CD4-positive, alpha-beta T cell (primary cell): ENCODE measurements at places on chromosomes 5 and 9.

DNA sequence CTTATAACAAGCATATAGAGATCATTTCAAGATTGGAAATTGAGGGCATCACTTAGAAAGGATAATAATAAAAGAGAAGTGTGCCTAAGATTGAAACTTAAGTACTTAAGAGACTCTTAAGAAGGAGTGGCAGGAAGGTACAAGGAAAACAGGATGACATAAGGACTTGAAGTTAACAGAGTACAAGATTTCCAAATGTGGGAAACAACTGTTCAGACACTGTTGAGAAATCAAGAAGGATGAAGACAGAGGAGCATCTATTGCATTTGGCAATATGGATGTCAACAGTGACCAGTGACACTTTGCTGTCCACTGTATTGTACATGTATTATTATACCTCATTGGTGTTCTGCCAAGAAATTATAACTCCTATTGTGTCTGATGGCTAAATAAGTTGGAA lies 157.8 kb upstream of the PTGER4 start:
- no peak for DNase-seq

DNA sequence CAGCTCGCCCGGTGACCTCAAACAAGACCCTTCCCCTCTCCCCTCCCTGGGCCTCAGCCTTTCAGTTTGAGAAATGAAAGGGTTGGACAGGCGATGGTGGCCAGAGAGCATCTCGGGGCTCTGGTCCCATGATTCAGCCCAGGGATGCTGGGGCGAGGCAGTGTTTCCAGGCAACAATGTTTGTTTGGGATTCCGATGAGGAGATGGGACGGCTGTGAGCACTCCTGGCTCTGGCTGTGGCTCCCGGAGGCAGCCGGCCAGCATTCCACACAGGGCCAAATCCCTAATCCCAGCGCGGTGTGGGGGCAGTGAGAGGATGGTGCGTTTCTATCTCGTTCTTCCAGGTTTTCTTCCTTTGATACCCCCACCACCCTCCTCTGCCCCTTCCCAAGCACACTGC lies 66.0 kb downstream of the HMCN2 start:
- no peak for DNase-seq

DNA sequence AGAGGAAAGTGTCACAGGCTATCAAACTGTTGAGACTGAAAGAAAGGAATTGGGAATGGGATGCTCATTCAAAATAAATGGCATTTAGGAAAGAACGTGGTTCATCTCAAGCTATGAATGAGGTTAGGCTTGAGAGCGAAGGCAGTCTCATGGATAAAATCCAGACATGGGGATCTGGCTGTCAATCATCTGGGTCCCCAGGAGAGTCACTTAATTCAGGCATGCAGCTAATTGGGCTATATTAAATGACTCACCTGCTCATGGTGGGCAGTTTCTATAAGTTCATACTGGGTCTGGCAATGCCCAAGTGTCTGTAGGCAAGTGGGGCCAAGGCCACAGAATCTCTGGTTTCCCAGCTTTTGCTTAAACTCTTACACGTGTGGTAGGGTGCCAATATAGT lies 286.5 kb upstream of the SEMA6A start:
- no peak for DNase-seq

DNA sequence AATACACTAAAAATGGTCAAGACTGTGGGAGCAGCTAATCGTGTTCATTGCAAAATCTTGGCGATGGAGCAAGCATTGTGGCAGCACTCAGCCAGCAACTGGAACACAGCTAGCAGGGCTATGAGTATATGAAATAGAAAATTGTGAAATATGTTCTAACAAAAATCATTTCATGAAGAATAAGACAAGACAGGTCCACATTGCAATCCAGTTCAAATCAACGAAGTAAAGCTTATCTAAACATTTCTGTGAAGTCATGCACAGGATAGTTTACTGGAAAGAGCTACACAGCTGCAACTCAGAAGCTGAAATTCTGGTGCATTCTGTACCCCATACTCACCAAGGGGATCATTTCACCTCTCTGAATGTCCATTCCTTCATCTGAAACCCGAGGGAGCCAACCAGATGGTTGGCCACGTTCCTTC lies 5.3 kb upstream of the NFIL3 start:
- DNase-seq: no peak

DNA sequence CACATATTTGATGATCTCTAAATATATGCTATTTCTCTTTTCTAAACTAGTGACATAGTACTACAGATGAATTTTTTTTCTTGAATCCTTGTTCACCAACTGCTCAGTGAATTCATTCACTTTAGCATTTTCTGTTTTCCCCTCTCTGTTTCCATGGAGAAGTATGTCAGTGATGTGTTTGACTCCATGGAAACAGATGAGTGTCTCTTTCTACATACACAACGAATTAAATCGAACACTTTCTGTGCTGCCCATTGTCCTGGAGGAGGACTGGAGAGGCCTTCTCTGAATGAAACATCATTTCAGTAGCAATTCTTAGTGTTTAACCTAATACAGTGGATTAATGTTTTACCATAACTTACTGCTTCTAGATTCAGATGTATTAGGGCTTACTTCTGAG lies 9.5 kb downstream of the INVS start:
- no peak for DNase-seq

GRCh38 chr9:35917261-35917660 lies 8.0 kb downstream of the SPAAR start:
- no peak for DNase-seq

DNA sequence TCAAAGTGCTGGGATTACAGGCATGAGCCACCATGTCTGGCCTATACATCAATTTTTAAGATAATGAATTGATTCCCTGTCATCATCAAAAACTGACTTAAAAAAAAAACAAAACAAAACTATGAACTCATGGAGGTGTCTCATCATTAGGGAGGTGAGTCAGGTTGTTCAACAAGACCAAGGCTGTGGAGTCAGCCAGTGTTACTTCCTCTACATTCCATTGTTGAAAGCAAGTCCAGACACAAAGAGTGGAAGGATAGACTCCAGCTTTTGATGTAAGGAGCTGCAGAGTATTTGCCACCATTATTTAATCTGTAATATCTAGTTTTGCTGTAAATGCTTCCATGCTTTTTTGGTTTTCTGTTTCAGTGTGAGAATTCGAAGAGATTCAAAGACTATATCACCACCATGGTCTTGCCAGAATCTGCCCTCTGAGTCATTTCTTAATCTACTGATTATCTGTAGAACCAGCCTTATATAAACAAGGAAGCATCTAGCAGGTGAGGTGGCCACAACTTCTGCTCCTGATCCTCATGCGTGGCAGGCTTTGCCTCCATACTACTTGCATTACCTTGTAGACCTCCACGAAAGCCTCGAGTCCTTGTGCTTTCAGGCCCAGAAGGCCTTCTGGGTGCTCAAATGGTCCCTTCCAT lies 156.1 kb downstream of the FGF1 start:
- no peak for DNase-seq

GRCh38 chr5:135887881-135888614 lies 7.6 kb downstream of the IL9 start:
- DNase-seq: no peak

DNA sequence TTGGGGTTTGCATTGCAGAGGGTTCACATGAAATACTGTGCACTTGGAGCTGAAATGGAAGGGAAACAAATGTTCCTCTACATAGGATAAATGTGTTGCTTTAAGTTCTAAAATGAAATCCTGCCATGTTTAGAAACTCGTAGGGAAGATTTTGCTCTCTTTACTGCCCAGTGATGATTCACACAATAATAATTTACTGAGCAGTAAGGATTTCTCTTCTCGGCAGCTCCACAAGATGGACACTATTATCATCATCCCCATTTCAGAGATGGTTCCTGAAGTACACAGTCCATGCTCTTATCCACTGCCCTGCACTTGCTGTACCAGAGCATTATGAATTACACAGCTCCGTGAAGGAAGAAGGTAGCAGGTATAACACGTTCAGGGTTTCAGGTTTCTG lies 4.1 kb downstream of the HACD4 start:
- no peak for DNase-seq

DNA sequence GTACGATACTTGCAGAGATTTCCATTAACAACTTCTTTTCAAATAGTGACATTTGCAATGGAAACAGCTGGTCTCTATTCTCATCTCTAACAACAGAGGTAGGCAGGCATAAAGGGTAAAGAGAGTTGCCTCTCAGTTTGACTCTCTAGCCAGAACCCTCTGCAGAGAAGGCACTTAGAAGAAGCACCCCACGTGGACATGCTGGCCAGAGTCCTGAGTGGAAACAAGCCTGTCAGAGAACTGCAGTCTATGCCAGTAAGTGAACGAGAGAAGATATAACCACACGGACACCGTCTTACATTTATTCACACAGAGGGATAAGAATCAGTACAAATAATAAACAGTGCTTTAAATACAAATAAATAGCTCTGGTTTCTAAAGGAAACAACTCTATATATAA lies 11.0 kb upstream of the LHX6 start:
- no peak for DNase-seq

- DNase-seq: no peak
Measured at GRCh38 chr9:79976257-79977073, 404.7 kb downstream of the TLE4 start.

DNA sequence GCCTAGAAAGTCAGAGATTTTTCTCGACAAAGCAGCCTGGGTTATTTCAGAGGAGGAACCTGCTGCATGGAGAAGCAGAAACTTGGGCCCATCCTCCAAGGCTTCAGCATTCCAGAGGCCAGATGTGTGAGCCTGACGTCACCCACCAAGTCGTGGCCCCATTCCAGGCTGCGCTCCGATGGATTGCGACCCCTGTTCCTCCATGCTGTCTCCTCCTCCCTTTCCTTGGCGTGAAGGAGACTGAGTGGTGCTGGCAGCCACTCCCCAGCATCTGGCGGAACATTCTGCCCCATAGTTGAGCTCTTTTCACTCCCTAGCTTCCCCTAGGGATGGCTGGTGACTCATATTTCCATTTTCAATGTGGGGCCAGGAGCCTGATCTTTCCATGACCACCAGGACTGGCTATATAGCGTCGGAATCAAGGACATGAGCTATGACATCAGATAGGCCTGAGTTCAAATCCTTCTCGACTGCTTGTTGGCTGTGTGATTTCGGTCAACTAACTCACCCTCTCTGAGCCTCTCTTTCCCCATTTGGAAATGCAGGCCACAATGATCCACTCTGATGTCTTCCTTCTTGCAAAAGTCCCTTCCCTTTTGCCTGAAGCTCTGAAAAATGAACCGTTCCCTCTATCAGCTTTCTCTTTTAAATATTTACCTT lies 24.5 kb upstream of the DUSP1 start:
- DNase-seq: no peak

DNA sequence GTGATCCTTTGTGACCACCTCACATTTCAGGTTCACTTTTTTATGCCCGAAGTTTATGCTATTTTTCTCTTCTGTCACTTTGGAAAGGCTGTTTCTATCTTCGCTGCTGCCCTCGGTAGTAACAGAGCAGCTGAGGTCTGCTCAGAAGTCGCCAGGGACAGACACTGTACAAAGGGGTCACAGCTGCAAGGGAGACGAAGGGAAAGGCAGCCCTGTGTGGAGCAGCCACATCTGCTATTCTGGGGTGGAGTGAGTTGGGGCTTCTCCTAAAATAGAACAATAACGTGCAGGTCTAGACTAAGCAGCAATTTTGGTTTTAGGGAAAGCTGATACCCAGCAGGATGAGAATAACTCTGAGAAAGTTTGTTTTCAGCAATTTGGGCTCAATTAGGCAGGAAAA lies 72.5 kb downstream of the ACTL7B start:
- no peak for DNase-seq

GRCh38 chr5:143316844-143317631 lies 86.4 kb downstream of the NR3C1 start:
- no peak for DNase-seq

- no peak for DNase-seq
Measured at GRCh38 chr9:12538842-12539579, 154.2 kb upstream of the TYRP1 start.
